Activated CD8-positive, alpha-beta memory T cell treated with anti-CD3 and anti-CD28 coated beads, Interleukin-2, amount 50 U/mL, for 48 hours (primary cell): ENCODE measurements at places on chromosomes 7 and 10.

DNA sequence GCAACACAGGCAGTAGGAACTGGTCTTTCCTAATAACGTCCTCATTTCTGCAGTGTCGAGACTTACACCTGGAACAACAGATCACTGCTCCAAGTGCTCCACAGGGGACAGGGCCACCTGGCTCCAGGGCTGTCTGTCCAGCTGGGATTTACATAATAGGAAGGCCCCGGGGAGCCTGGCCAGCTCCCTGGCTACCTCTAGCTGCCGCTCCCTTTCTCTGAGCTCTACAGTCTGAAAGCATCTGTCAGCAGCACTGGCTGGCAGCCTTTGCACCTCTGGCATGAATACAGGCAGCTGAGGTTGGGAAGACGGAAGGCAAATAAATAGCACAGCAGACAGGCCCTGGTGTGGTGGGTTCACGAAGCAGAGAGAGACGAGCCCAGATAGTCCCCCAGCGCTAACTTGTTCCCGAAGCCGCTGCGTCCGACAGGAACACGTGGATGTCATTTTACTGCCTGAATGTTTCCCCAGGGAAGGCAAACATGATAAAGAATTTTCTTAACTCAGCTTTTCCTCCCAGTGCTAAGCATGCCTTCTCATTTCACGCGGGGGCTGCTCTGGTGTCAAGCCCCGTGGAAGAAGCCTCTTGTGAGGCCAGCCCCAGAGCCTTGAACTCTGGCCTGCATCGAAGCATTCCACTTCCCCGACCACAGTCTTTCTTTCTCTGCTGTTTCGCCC, 105.4 kb downstream of the ITIH5 start:
- DNase-seq, result no peak

DNA sequence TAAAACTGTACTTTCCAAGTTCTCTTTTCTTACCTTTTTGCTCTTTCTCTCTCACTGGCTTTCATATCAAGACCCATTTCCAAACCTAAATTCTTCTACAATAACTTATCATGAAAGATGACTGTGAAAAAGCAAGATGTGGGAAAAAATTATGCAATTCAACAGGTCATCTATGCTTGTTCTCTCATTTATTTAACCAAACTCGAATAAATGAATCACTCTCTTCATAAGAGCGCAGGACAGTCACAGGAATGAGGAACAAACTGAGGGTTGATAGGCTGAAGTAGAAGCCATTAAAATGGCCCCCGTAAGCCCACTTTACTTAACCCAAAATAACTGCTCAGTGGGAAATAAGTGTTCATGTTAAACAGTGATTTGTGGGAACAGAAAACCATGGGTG, 1289.7 kb upstream of the SORCS1 start:
- DNase-seq, result no peak

- no peak for DNase-seq
Observed at GRCh38 chr10:14330388-14331061, at the start of gene FRMD4A. FRMD4A (minus strand) TSS chr10:14330924.

DNA sequence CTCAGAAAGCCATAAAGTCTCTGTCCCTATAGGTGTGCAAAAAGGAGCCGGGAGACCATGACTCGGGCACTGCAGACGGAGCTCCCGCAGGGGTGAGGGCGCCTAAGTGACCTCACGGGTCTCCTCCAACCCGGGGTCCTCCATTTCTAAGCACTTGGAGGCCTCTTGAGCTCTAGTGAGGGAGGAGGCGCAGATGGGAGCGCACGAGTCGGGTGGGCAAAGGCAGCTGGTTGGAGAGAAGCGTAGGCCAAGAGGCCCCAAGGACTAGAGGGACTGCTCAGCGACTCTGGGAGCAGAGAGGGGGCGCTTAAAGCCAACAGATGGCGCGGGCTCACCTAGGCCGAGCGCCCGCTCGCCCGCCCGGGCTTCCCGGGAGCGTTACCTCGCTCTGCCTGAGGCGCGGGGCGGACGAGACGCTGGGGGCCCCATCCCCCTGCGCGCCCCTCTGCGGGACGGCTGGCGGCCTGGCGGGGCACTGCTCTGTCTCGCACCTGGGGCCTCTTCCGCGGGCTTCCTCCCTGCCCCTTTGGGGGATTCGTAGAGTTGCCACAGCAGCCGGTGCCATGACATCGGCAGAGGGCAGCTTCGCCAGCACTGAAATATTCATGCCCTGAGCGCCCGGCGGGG, 523 bp upstream of the CDH23 start:
- DNase-seq, result peak; percentile 64

DNA sequence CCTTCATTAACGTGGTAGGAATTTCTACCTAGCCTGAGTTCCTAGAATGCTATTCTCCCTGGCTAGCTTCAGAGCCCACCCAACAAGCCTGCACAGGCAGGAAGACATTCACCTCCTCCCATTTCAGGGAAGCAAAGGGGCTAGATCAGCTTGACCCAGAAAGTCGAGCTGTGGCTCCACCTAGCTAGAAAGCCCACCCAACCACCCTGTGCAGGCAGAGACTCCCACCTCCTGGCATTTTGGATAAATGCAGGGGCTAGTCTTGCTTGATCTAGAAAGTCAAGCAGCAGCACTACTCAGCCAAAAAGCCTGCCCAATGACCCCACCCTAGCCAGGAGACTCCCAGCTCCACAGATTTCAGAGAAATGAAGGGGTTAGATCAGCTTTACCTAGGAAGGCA, 479.5 kb downstream of the SDK1 start:
- DNase-seq, result no peak

GRCh38 chr7:123757095-123757494, 8.3 kb upstream of the WASL start:
- DNase-seq, result no peak

GRCh38 chr7:142158736-142159496, 47.4 kb downstream of the MGAM2 start:
- DNase-seq, result no peak

GRCh38 chr7:158849768-158850544, 6.4 kb upstream of the DYNC2I1 start:
- DNase-seq, result no peak

DNA sequence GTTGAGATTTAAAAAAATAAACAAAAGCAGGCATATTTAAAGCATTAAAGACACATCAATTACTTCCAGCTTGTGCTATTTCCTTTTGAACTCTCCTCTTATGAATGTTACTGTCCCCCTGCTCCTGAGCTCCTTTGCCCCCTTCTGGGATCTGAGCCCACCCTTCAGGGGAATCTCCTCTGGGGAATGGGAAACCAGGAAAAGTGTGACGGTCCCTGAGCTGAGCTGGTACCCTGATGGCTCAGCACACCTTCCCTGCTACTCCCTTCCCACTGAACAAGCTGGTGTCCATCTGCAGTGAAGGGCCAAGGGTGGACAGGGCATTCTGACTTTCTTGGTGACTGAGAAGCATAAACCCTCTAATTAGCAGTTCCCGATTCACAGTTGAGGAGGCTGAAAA, 356.3 kb downstream of the PTEN start:
- DNase-seq, result no peak

DNA sequence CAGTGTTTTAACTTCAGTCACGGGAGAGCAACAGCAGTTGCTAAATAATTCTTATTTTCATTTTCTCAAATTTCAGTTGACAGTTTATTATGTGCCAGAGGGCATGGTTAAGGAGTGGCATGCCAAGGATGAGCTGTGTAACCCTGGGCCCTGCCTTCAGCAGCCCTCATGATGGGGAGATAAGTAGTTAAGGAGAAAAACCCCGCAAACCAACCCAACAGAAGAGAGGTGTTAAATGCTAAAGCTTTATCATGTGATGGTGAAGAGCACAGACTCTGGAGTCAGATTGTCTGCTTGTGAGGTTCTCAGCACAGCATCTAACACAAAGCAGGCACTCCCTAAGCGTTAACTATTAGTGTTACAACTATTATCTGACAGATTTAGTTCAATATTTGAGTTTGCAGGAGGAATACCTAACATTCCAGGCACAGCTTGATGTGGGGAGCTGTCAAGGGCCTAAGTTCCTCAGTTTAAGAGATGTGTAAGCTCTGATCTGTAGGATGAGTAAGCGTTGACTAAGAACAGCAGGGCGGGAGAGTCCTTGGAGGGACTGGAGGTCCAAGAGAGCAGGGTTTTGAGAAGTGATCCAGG, 29.6 kb downstream of the STAM start:
- no peak for DNase-seq

DNA sequence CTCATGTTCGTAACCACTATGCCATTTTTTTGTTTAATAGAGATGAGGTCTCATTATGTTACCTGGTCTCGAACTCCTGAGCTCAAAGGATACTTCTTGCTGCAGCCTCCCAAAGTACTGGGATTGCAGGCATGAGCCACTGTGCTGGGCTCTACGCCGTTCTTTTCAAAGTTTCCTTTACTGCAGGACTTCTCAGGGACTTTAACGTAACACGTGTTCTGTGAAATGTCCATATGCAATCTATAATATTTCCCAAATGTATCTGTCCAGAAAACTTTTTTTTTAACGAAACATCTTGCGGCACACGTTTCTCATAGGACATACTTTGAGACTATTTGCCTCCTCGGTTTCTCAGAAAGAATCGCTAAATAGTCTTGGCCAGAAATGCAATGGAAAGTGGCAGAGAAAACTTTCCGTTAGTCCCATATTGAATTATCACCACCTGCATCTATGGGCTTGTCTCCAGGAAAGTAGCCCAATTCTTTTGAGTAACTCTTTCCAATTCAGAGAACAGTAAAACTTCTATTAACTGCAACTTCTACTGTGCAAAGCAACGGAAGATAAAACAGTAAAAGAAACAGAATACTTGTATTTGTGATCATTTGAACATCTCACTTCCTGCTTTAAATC, 96.3 kb downstream of the ELMO1 start:
- no peak for DNase-seq
